Kidney (tissue), 22 donors: ENCODE measurements at places on chromosomes 3 and 15. TPM values are rescaled to one million over a fixed set of nuclear protein-coding genes. Genes with fewer than 3 reads are reported as not detected.

DNA sequence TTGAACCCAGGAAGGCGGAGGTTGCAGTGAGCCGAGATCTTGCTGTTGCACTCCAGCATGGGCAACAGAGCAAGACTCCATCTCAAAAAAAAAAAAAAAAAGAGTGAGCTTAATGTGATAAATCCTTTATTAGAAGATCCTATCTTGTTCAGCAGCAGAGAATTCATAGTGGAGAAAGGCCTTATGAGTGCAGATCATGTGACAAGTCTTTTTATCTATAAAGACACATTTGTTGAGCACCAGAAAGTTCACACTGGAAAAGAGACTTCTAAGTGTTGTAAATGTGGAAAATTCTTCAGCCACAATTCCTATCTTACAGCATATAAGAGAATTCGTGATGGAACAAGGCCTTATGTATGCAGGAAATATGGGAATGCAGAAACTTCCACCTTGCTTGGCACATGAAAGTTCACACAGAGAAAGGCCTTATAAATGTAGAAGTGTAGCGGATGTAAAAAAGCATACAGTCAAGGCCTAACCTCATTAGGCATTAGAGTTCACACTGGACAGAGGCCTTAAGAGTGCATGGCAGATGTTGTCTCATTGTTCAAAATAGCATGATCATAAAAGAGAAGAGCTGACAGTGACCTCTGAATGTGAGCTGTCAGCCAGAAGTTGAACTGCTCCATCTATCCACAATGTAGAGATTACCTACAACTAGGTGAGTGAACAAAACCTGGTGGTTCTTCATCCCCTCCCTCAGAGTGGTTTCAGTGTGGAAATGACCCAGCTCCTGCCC lies 16.7 kb downstream of the ADAM10 start:
- no peaks in the 10 kb centered on the region for H3K27me3 ChIP-seq
- no peaks in the 10 kb centered on the region for H3K4me1 ChIP-seq
- H3K4me3 ChIP-seq, result no peak overlapping the region
- no peaks in the 10 kb centered on the region for H3K36me3 ChIP-seq
- no peak overlapping the region for H3K27ac ChIP-seq

DNA sequence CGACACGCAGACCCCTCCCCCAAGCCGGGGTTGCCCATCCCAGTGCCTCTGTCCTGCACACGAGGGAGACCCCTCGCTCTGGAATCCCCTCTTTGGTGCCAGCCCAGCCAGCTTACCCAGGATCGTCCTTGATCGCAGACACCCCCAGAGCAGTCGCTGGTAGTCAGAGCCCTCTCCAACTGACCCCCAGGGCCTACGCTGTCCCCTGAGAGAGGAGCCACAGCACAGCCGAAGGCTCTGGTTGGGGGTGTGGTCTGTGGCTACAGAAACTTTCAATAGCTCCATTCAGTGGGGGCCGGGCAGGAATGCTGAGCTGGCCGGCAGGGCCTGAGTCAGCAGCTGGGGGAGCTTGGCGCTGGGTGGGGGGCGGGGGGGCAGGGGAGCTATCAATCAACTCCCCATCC lies at the start of gene LCTL:
TSS of gene LCTL (minus strand) at position 258 of the 404 bp plus-strand sequence. CDS start 633 bp downstream, outside the sequence.
- no peaks in the 10 kb centered on the region for H3K4me1 ChIP-seq
- DNase-seq, result peak; percentile 54
- no peak within 1 kb of the TSS for H3K27ac ChIP-seq
- no peaks in the 10 kb centered on the region for H3K27me3 ChIP-seq

GRCh38 chr3:170290194-170290593 lies 67.3 kb upstream of the SKIL start:
- no peaks in the 10 kb centered on the region for H3K27me3 ChIP-seq
- H3K36me3 ChIP-seq, result peaks cover 2% of the 10 kb centered on the region
- no peaks in the 10 kb centered on the region for H3K4me1 ChIP-seq
- DNase-seq, result no peak

DNA sequence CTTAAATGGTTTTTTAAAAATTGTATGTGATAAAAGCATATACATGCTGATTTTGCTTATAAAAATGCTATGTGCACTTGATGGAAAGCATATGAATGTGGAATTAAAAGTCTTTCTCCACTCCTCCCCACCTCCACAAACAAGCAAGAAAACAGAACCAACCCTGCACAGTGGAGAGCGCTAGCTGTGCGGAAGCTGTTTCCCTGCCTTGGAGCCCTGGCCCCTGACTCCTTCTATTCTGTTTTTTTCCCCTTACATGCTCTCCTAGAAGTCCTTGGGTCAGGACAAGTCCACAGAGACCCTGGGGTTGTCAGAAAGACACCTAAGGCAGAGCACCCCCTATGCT lies 64.2 kb downstream of the BOC start:
- H3K4me1 ChIP-seq, result peaks cover 4% of the 10 kb centered on the region
- no peak overlapping the region for H3K27ac ChIP-seq
- no peak overlapping the region for H3K4me3 ChIP-seq

- H3K27ac ChIP-seq, result peak overlapping the region; percentile 48
- DNase-seq, result no peak
- H3K36me3 ChIP-seq, result no peaks in the 10 kb centered on the region
- no peak overlapping the region for H3K4me3 ChIP-seq
- peaks cover 20% of the 10 kb centered on the region for H3K4me1 ChIP-seq
- no peaks in the 10 kb centered on the region for H3K27me3 ChIP-seq
These were observed 909 bp upstream of the GPD1L start for GRCh38 chr3:32105291-32106131.

DNA sequence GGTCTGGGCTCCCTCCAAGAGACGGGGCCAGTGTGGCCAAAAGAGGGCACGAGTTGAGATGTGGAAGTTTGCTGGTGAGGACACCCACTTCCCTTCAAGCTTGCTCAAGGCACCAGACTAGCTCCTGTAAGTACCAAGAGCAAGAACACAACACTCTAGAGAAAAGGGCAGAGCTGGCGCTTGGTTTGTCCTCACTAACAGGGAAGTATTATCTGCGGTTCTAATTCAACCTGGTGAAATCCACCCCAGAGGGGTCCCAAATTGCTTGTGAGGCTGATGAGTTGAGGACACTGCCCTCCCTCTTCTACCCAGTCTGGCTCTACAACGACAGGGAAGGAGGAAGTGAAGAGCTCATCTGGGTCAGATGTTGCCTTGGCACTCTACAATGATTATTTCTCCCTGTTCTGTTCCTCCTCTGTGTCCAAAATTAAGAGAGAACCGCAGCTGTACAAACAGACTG lies 16.9 kb upstream of the FSIP1 start:
- H3K27me3 ChIP-seq, result no peaks in the 10 kb centered on the region
- H3K4me3 ChIP-seq, result no peak overlapping the region
- H3K4me1 ChIP-seq, result no peaks in the 10 kb centered on the region
- H3K27ac ChIP-seq, result no peak overlapping the region
- no peak for DNase-seq

DNA sequence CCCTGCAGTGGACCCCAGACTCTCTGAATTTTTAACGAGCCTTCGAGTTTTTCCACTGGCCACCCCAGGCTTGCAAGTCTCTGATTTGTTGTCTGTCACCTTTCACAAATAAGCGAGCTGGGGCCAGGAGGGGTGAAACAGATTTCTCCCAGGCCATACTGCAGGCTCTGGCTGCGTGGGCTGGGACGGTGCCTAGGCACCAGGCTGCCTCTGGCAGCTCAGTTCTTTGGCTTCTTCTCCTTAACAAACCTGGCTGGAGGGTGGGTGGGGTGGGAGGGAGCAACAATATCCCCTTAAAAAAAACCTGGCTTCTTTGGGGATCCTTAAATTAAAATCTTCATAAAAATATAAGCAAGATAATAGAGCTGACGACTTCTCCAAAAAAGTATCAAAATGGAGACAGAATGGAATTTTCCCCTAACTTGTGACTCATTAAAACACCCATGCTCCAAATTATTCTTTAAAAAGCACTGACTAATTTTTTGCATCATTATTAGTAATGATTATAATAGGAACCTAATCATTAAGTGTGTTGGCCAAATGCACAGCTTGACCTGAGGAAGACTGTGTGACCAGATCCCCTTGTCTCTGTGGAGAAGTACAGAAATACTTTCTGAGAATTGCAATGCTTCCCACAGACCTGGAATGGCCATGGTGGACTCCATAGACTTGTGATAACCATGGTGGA lies 84.1 kb downstream of the SNRK start:
- no peaks in the 10 kb centered on the region for H3K4me1 ChIP-seq
- no peaks in the 10 kb centered on the region for H3K27me3 ChIP-seq

GRCh38 chr15:41944313-41944940 lies 27.9 kb downstream of the EHD4 start:
- peak overlapping the region; percentile 24 for H3K27ac ChIP-seq
- no peaks in the 10 kb centered on the region for H3K36me3 ChIP-seq
- DNase-seq, result peak; percentile 82
- H3K4me1 ChIP-seq, result peaks cover 4% of the 10 kb centered on the region
- no peak overlapping the region for H3K4me3 ChIP-seq

GRCh38 chr3:34229876-34230275 lies 431.4 kb downstream of the PDCD6IP start:
- H3K4me3 ChIP-seq, result no peak overlapping the region
- H3K36me3 ChIP-seq, result no peaks in the 10 kb centered on the region
- H3K4me1 ChIP-seq, result no peaks in the 10 kb centered on the region
- H3K27me3 ChIP-seq, result no peaks in the 10 kb centered on the region

- no peaks in the 10 kb centered on the region for H3K4me1 ChIP-seq
- no peaks in the 10 kb centered on the region for H3K36me3 ChIP-seq
- H3K27ac ChIP-seq, result no peak overlapping the region
- H3K27me3 ChIP-seq, result no peaks in the 10 kb centered on the region
- no peak for DNase-seq
These were observed 262.7 kb upstream of the CTDSPL start for GRCh38 chr3:37598808-37599581.

The PLSCR2 gene
- total RNA-seq, result 1.4 TPM

DNA sequence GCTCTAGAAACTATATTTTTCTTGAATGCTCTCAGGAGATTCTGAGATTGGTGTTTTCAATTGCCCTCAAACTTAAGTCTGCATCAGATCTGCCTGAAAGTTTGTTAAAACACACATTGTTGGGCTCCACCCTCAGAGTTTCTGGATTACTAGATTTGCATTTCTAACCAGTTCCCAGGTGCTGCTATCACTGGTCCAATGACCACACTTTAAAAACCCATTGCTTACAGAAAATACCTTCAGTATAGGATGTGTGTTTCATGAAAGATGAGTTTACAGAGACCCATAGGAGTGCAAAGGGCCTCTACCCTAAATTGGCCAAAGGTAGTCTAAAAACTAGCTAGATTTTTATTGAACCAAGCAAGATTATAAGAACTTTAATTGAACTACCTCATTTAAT lies 17.8 kb downstream of the GRM7 start:
- H3K4me1 ChIP-seq, result no peaks in the 10 kb centered on the region
- no peak for DNase-seq
- no peak overlapping the region for H3K27ac ChIP-seq
- no peak overlapping the region for H3K4me3 ChIP-seq
- no peaks in the 10 kb centered on the region for H3K27me3 ChIP-seq

GRCh38 chr15:63749330-63749942 lies 84.3 kb downstream of the HERC1 start:
- DNase-seq, result no peak
- H3K4me3 ChIP-seq, result no peak overlapping the region
- H3K4me1 ChIP-seq, result no peaks in the 10 kb centered on the region
- no peak overlapping the region for H3K27ac ChIP-seq

GRCh38 chr3:8500989-8501370 lies 643 bp upstream of the LMCD1 start:
- H3K4me1 ChIP-seq, result peaks cover 39% of the 10 kb centered on the region
- peak overlapping the region; percentile 88 for H3K27ac ChIP-seq
- peak overlapping the region; percentile 63 for H3K4me3 ChIP-seq
- no peaks in the 10 kb centered on the region for H3K27me3 ChIP-seq

- peaks cover 18% of the 10 kb centered on the region for H3K4me1 ChIP-seq
- DNase-seq, result no peak
- no peaks in the 10 kb centered on the region for H3K36me3 ChIP-seq
- peak overlapping the region; percentile 83 for H3K27ac ChIP-seq
- H3K27me3 ChIP-seq, result no peaks in the 10 kb centered on the region
These were observed 630.1 kb upstream of the KCNMB2 start for GRCh38 chr3:177906126-177906511.

DNA sequence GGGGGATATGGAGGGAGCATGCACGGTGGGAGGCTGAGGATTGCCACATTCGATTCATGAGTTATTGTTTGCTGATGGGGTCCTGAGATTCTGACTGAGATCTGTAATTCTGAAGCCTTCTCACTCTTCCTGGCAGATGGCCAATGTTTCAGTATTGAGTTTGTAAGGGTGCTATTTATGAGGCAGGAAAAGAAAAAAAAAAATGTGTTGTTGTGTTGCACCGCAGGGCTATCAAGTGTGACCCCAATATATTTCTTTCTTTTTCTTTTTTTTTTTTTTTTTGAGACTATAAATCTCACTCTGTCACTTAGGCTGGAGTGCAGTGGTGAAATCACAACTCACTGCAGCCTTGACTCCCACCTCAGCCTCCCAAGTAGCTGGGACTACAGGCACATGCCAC lies 3.2 kb upstream of the SENP2 start:
- H3K36me3 ChIP-seq, result no peaks in the 10 kb centered on the region
- no peak overlapping the region for H3K27ac ChIP-seq
- no peaks in the 10 kb centered on the region for H3K4me1 ChIP-seq
- H3K27me3 ChIP-seq, result no peaks in the 10 kb centered on the region

- H3K27ac ChIP-seq, result no peak overlapping the region
- H3K36me3 ChIP-seq, result no peaks in the 10 kb centered on the region
- no peak for DNase-seq
These were observed 435.4 kb upstream of the ATP11B start for GRCh38 chr3:182357928-182358327.

The ZNF80 gene
- 0.28 TPM for total RNA-seq

The FGF7 gene
- total RNA-seq, result 23.8 TPM

DNA sequence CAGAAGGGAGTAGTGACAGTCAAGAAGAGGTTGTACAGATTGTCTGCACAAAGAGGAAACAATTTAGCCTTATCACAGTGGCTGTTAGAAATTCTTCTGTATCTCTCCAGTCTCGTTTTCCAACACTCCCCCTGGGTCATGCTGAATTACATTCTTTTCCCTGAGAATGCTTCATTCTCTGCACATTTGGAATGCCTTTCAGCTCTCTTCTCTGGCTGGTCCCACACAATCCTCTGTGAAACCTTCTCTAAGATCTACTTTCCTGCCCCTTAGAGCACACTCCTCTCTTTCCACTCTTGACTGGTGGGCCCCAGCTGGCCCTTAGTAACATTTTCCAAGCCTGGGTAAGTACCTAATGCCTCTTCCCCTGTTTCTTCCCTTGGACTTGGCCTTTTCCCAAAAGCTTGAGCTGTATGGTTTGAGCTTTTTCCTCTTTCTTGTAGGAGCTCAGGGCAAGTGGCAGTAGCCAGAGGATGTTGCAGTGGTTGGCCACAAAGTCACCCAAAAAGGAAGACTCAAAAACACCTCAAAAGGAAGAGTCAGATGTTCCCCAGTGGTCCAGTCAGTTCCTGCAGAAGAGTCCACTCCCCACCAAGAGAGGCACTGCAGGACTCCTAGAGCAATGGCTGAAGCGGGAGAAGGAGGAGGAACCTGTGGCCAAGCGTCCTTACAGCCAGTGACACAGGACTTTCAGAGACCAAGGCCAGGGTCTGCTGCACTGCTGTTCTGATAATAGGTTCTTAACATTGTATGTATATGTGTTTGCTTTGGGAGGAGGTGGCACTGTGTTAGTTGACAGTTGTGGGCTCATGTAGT lies 25.7 kb downstream of the HMCES start:
- no peak overlapping the region for H3K27ac ChIP-seq
- no peak for DNase-seq
- no peaks in the 10 kb centered on the region for H3K4me1 ChIP-seq
- H3K36me3 ChIP-seq, result no peaks in the 10 kb centered on the region
- H3K4me3 ChIP-seq, result no peak overlapping the region
- no peaks in the 10 kb centered on the region for H3K27me3 ChIP-seq

The TIGIT gene
- total RNA-seq, result 2.7 TPM

- H3K4me1 ChIP-seq, result peaks cover 6% of the 10 kb centered on the region
- no peak overlapping the region for H3K4me3 ChIP-seq
- no peak overlapping the region for H3K27ac ChIP-seq
- no peak for DNase-seq
- H3K27me3 ChIP-seq, result no peaks in the 10 kb centered on the region
These were observed 69.4 kb downstream of the ZBTB20 start for GRCh38 chr3:115077501-115078250.
